ENCODE measurements at places on chromosomes 3 and 15.

- DNase-seq = no peak
Measured at GRCh38 chr15:39508536-39508935, 72.3 kb upstream of the THBS1 start.

- DNase-seq = no peak
Measured at GRCh38 chr3:126439346-126439967, 36.2 kb downstream of the ZXDC start.

DNA sequence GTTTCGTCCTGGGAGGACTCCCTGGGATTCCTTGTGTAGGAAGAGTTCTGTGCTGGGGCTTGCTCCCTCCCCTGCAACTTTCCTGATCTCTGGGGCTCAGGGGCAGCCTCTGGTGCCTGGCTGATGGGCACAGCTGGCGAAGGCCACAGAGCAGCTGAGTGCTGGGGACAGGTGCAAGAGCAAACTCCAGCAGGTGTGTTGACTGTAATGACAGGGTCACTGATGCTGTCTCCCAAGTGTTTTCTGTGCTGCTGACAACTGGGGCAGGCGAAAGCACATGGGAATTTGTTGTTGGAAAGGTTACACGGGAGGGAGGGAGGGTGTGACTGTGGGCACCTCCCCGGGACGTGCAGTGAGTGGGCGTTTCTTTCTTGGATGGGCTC is 21.6 kb downstream of the CPN2 start:
- DNase-seq = no peak

DNA sequence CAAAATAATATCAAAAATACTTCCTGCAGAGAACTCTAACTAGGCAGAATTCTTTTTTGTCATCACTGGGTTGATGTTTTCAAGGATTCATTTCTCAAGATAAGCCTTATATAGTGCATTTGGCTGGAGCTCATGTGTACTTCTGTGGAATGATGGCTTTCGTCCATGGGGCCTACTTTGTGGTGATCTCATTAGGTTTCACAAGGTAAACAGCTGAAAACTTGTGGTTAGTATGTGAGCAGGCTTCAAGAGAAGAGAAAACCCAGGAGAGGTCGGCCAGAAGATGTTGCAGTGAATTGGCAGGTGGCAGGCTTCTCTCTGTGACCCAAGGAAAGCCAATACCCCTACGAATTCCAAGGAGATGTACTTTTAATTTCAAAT is 121.4 kb upstream of the PHLDB2 start:
- DNase-seq = no peak

GRCh38 chr3:148034353-148034752 is 625.2 kb downstream of the ZIC1 start:
- DNase-seq = no peak

GRCh38 chr3:45683417-45684326 is 5.5 kb upstream of the SACM1L start:
- no peak for DNase-seq

DNA sequence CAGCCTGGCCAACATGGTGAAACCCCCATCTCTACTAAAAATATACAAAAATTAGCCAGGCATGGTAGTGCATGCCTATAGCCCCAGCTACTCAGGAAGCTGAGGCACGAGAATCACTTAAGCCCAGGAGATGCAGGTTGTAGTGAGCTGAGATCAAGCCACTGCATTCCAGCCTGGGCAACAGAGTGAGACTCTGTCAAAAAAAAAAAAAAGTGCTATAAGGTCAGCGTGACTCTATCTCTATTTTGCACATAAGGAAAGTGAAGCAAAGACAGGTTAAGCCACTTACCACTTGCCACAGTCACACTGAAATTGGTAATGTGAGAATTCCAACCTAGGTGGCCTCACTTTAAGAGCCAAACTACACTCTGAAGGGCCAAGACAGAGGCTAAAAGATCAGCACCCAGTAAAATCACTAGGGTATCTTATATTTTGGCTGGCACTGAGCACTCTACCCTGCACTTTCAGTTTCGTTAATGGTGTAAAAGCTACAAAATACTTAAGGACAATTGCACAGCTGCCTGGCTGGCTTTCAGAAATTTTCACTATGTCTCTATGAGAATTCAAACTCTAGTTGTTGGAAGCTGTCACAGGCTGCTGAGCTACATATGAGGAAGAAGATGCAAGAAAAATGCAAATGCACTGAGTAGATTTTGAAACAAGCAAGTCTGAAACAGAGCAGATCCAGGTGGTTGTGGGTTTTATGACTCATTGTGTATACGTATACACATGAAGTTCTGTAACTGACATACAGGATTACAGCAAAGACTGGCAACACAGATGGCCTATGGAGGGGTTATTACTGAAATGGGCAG is 32.7 kb downstream of the TRANK1 start:
- no peak for DNase-seq

DNA sequence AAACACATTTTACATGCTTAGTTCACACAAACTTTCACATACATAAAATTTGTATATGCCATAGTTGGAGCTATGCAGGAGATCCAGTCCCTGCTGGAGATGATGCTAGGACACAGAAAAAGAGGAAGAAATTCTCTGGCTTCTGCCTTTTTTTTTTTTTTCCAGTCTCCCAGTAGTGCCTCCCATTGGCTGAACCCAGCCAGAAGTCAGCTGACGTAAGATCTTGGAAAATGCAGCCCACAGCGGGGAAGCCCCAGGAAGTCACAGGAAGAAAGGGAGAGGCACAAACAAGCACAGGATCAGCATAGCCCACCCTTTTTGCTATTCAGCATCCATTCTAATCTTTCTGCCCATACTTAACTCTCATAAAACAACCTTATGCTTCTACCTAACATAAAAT is 38.5 kb downstream of the SCN11A start:
- DNase-seq = no peak

- DNase-seq = no peak
Measured at GRCh38 chr15:56732135-56732885, 999 bp downstream of the ZNF280D start.

GRCh38 chr3:96083610-96084009 is 730.8 kb upstream of the EPHA6 start:
- DNase-seq = no peak

GRCh38 chr3:58236527-58237237 is 910 bp upstream of the ABHD6 start:
- DNase-seq = no peak

- no peak for DNase-seq
Measured at GRCh38 chr15:89551550-89551949, 23.7 kb upstream of the TICRR start.

DNA sequence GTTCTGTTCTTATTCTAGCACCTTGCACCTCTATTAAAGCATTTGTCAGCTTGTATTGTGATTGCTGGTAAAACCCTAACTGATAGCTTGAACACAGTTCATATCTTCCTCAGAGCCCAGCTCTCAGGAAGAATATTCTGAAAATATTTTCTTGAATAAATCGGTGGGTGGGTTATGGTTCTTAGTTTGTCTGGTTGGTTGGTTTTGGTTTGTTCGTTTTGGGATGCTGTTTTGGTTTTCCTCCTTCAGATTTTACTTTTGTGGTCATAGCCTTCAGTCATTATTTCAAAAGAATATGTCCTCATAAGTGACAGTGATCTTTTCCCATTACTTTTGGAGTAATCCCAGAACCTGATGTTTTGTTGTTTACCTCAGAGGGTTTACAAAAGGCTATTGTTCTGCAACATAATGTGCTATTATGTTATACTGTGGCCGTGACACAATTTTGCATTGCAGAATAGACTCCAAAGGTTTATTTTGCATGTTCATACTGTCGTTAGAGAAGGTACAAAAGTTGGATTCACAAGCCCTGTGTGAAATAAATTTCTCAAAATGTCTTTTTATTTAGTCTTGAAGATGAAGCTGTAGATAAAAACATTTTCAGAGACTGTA is 2.7 kb upstream of the TMEM87A start:
- no peak for DNase-seq

DNA sequence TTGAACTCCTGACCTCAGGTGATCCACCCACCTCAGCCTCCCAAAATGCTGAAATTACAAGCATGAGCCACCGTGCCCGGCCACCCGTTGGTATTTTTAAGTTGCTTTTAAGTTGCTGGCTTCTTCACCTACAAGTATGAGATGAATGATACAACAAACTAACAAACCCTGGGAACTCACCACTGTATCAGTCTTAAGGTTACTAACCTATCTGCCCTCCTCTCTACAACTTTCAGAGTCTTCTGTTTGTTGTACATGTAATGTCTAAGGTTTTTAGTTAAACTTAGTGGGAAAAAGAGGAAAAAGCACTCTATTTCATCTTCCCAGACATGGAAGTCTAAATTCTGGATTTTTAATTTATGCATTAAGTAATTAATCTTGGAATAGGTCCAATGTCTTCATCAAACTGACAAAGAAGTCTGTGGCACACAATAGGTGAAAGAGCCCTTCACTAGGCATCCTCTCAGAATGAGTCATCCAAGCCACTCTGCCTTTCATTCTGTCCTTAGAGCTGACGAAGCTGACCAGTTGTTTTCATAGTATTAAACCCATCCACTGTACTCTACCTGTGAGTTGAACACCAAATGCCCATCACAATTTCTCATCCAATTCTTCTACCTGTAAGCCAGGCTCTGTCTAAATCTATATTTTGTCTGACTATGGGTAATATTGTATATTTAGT is 936.1 kb downstream of the TUSC7 start:
- no peak for DNase-seq

DNA sequence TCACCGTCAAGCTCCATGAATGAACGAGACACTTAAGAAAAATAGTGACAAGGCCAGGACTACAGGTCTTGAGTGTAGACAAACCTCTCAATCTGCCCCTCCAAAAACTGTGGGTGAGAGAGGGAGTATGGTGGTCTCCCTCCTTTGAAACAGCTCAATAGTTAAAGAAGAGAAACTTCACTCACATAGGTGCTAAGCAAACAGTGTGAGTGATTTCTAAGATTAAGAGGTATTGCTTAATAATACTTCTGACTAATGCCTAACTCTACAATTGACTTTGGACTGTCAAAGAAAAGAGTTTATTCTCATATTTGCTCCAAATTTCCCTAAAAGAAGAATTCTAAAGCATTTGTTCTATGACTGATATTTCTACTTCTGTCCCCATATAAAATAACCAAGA is 17.0 kb upstream of the TMEM108 start:
- DNase-seq = no peak

DNA sequence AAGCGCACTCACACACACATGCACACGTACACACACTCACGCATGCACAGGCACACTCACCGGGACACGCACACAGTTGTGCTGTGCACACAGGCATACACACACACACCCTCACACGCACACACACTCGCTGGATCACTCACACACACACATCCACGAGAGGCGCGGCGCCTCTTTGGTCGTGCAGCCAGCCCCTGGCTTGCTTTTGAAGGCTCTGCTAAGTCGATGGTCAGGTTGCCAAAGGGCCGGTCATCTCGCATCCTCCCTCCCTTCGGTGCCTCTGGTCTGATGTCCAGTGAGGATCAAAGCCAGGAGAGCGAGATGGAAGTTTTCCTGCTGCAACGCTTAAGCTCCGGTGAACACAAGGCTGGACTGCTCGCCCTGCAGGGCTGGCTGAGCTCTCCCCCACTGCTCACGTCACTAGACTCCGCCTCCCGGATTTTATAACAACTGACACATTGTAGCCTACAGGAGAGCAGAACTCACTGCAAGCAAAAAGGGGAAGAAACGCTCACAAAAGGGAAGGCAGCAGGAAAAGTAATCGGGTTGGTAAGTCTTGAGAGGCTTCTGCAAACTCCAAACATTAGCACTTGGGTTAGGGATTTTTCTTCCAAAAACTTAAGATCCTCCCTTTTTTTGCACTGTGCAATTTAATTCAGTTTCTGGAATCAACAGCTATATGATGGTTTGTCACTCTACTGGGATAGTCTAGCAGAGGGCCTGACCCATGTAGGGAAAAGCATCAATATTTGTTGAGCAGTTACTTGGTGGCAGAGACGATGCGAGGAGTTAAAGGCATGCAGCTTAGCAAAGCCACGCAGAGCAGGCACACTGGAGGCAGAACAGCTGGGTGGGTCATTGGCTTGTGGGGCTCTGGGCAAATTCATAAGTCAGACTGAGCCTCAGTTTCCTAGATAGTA is at the start of gene SRGAP3:
Gene SRGAP3 (minus strand): TSS at position 374 of the 920 bp plus-strand sequence. CDS start 695 bp downstream, outside the sequence.
- DNase-seq = no peak

- no peak for DNase-seq
Measured at GRCh38 chr15:98616397-98616796, 31.9 kb upstream of the IGF1R start.

DNA sequence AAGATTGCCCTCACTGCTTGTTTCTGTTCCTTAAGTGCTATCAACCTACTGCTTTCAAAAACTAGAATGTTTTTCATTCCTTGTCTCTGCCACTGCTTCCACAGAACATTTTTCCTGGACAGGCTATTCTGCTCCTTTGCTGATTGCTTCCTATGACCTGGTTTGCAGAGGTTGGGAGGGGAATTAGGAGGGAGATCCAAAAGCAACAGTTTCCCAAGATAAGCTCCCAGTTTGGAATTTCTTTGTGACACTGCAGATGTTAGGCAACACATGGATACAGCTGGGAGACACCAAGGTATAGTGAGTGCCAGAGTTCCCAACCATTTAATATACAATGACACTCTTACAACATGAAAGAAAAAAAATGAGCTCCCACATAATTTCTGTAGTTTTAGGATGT is 1036.5 kb downstream of the ROBO2 start:
- no peak for DNase-seq

DNA sequence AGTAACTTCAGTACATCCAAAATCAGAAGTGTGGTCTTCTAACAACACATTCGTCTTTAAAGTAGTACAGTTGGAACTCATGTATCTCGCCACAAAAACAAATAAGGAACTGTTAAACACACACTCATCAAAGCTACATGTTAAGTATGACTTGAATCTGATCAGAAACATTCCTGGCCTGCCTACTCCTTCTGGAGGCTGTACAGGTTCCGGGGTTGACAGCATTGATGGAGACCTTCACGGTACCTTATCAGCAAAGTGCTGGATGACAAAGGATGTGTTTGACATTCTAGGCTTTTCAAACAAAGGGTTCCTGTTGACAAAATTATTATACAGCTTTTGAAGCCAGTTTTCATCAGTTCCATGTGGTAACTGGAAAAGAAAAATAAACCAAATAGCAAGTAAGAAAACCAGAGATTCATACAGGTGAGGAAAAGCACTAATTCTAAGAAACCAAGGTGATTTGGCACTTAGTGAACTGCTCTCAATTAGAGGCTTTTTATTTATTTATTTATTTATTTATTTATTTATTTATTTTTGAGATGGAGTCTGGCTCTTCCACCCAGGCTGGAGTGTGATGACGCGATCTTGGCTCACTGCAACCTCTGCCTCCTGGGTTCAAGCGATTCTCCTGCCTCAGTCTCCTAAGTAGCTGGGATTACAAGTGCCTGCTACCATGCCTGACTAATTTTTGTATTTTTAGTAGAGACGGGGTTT is 44.3 kb downstream of the MYO5C start:
- no peak for DNase-seq

DNA sequence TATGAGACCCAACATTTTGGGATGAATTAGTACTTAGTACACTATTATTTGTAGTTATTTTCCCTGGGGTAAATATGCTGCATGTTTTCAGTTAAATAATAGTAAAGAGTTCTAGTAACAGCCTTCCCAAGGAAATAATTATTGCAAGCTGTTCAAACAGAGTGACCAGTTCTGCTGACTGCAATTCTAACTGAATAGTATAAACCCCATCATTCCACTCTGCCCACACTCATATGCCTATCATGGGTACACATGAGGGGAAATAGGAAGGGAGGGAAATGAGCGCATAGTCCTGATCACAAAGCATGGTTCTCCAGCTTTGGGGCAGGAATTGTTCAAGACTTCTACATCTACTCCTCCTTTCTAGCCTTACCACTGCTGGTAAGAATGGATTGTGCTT is 18.7 kb downstream of the UQCC5 start:
- no peak for DNase-seq

Data from cortex of kidney (tissue), 1 donor.